ENCODE measurements at places on chromosomes 16 and 17.

GRCh38 chr16:68093816-68094613, 8.8 kb downstream of the NFATC3 start:
- no peak for DNase-seq

DNA sequence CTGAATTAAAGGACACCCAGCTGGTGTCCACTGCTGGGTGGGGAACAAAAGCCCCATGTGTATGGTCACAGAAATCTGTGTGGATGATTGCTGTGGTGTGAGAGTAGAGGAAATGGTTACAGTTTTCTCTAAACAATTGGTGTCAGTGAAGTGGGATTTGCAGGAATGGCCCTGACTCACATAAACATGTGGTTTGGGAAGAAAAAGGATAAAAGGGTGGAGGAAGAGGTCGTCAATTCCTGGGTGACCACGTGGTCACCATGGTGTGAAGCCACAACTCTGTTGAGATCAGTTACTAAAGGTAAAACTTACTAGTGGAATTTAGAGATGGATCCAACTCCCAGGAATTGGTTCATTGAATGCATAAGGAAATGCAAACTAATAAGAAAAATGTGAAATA, 3.6 kb upstream of the TUBG2 start:
- no peak for DNase-seq

DNA sequence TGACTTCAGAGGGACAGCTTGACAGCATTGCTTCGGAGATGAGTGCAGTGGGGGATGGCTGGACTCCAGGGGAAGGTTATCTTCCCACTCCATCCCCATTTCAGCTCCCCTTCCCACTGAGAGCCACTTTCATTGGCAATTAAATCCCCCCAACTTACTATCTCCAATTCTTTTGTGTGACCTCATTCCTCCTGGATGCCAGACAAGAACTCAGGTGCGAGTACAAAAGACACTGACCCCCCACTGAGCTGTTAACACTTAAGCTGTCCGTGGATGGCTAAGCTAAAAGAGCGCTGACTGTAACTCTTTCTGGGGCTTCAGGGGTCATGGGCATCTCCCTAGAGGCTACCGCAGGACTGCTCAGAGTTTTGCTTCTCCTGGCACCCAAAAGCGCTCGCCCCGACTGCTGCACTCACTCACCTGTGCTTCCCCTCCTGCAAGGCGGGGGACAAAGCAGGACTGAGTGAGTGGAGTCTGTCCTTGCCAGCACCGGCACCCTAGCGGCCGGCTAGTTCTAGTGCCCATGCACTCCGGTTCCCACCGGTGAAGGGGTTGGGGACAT, 44.8 kb upstream of the FBXO47 start:
- no peak for DNase-seq

DNA sequence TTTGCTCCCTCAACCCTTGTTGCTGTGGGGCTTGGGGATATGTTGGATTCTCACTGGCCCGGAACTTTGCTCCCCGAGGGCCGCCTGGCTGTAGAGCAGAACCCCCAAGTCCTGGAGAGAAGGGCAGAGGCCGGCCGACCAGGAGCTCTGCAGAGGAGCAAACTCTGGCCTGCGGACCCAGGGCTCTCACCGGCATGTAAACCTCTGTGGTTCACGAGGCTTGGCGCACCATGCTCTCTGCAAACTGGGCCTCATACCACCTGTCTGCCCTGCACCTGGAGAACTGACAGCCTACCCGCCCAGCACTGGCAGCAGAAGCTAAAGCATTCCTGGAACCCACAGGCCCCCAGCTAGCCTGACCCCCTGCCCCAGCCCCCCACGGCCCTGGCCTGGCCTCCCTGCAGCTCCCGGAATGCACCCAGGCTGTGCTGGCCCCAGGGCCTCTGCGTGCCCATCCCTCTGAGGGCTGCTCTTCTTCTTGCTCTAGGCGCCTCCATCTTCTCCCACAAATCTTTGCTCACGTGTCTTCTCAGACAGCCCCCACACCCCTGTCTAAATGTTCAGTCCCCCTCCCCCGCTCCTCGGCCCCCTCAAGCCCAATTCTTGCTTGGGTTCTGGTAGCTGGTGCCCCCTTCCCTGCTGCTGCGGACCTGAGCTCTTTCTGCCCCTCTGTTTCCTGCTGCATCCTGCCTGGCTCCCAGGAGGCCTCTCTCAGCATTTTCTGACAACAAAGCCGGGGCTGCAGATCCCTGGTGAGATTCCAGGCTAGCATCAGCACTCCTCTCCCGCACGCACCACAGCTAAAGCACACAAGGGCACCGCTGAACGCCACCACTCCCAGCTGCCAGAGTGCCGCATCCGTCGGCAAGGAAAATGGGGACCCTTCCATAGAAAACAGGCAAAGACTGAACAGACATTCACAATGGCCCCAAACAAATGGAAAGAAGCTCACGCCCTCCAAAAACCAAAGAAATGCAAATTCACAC, 23.3 kb downstream of the ACTG1 start:
- DNase-seq, result no peak

GRCh38 chr17:63490329-63490728, 13.5 kb downstream of the ACE start:
- DNase-seq, result no peak

GRCh38 chr17:60107526-60108257, 29.0 kb upstream of the HEATR6 start:
- peak; percentile 15 for DNase-seq

DNA sequence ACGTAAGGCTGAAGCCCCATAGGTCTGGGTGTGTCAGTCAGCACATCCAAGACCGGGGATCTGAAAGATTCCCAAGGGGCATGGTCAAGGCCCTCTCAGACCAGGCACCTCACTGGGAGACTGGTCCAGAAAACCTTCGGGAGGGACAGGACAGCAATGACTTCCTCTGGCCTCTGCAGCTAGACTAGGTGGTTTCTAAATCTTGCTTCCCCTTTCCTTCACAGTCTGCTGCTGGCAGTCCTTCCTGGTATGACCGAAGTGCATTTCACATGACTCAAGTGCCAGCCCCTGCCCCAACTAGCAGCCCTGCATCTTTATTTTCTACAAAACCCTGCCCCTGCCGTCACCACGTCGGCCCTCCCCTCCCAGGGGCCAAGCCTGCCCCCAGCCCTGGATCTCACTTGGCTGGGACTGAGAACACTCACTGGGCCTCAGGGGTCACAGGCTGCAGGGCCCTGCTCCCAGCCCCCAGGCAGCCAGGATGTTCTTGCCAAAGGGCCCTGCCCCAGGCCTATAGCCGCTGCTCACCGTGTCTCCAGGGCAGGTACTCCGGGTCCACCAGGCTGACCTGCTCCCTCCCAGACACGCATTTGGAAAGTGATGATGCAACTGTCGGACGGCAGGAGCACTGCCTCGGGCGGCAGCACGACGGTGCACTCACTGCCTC, 18.3 kb downstream of the POLR3K start:
- no peak for DNase-seq

DNA sequence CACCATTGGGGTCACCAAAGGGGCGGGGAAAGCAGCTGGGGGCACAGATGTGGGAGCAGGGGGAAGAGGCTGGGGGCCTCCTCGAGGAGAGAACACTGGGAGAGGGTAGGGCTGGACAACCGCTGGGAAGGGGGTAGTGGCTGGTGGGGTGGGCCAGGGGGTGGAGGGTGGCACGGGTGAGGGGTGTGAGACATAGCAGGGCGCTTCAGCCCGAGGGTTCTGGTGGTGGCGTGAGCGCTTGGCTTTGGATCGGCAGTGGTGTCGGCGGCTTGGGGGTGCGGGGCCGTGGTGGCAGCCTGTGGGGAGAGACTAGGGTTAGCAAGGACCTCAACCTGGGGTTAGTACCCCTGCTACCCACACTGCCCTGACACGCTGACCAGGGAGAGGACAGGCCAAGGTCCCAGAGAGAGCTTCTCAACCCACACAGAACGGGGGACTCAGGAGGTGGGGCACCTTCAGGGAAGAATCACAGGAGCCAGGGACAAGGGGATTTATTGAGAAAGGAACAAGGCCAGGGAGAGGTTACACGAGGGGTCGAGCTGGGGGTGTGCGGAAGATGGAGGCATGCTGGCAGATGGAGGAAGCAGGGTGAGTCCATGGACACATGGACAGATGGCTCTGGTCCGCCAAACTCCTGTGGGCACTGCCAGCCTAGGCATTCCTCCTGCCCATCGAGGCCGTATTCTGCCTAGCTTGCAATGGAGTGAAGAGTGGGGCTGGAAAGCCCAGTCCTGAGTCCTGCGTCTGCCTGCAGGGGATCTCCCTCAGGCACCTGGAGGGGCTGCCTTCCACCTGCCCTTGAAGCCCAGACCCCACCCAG, 8.4 kb downstream of the PER1 start:
- DNase-seq, result no peak

GRCh38 chr17:20122254-20122879, 113.2 kb downstream of the SPECC1 start:
- no peak for DNase-seq

DNA sequence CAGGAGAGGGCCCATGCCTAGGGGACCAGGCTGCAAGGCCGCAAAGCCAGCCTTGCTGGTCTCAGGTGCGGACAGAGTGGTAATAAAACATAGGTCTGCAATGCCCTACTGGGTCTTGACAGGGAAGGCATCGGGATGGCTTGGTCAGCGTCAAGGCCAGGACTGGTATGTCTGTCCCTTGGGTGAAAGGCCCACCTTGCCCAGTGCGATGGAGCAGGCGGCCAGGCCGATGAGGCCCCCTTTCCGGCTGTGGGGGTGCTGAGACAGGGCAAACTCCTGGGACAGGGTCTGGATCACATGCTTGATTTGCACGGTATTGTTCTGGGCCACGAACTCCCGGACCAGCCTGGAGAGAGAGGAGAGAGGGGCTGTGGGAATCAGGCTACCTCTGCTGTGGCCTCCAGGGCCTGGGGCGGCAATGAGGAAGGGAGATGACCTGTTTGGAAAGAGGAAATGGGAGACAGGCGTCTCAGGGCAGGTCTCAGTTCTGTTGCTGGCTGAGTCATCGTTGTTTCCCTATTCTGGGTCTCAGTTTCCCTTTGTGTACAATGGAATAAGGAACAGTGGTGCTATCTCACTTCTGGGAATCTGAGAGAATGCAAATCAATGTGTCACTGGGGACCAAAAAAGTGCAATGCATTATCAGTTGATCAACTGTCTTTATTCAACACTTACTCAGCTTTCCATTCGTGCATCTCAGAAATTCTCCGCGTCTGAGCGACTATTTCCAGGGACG, 14.8 kb downstream of the VAC14 start:
- no peak for DNase-seq

- no peak for DNase-seq
Measured at GRCh38 chr16:4626396-4626795, 1.8 kb downstream of the MGRN1 start.

DNA sequence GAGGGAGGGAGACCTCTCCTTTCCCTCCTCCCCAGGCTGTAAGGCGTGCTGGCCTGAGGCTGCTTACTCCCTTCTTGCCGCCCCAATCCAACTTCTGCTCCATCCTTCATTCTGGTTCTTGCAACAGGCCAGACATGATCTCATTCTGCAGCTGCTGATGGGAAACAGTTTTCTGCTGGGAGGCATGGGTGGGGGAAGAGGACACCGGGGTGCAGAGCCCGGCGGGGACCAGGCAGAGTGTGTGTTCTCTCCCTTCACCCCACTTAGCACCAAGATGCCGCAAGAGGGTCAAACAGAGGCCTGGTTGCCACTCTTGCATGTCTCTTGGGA, 1.4 kb downstream of the SARM1 start:
- DNase-seq, result no peak

- DNase-seq, result no peak
Measured at GRCh38 chr17:39615434-39615833, 7.7 kb upstream of the NEUROD2 start.

DNA sequence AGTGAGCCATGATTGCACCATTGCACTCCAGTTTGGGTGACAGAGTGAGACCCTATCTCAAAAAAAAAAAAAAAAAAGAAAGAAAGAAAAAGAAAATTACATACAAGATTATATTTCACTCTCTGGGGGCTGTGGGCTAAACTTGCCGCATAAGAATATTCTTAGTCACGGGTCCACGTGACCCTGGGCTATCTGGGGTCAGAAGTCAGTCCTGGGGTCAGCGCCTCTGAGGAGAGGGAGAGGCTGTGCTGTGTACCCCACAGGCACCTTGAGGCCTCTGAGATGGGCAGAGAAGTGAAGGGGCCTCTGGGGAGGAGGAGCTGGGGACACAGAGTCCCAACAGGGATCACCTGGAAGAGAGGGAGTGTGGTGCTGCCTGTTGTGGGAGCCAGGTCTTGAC, 5.8 kb upstream of the CD79B start:
- no peak for DNase-seq

DNA sequence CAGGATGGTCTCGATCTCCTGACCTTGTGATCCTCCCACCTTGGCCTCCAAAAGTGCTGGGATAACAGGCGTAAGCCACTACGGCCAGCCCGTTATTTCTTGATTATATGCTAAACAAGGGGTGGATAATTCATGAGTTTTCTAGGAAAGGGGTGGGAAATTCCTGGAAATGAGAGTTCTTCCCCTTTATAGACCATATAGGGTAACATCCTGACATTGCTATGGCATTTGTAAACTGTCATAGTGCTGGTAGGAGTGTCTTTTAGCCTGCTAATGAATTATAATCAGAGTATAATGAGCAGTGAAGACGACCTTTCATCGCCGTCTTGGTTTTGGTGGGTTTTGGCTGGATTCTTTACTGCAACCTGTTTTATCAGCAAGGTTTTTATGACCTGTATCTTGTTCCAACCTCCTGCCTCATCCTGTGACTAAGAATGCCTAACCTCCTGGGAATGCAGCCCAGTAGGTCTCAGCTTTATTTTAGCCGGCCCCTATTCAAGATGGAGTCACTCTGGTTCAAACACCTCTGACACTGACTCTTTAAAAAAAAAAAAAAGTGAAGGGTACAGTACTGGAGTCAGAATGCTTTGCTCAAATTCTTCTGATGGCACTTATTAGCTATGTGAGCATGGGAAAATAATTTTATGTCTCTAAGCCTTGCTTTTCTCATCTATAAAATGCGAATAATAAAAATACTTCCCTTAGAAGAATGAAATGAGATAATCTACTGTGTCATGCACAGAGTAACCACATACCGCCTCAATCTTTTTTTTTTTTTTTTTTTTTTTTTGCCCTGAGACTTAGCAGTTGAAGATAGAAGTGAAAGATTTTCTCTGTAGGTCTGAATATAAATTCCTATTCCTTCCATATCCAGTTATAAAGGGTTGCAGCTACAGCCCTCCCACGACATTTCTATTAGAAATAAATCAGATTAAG, 5.1 kb upstream of the CALCOCO2 start:
- DNase-seq, result no peak

- no peak for DNase-seq
Measured at GRCh38 chr16:81280393-81280792, 34.4 kb upstream of the GAN start.

Data from activated CD8-positive, alpha-beta memory T cell treated with anti-CD3 and anti-CD28 coated beads for 24 hours (primary cell).